Camera-type eye (tissue), 1 donor: ENCODE measurements at places on chromosomes 6 and 20. TPM values are rescaled to one million over a fixed set of nuclear protein-coding genes. Genes with fewer than 3 reads are reported as not detected.

ATAT1 gene
- 25.5 TPM for total RNA-seq

NUP43 gene
- 41.5 TPM for total RNA-seq

VSX1 gene
- total RNA-seq, result 131 TPM

ZKSCAN3 gene
- 14.2 TPM for total RNA-seq

CCN5 gene
- total RNA-seq, result not detected

PPIL6 gene
- total RNA-seq, result 10.0 TPM

ROMO1 gene
- 49.9 TPM for total RNA-seq

TMC2 gene
- not detected for total RNA-seq

RBM12 gene
- total RNA-seq, result 87.4 TPM

LGSN gene
- 729 TPM for total RNA-seq

ITCH gene
- 97.3 TPM for total RNA-seq

MARCKS gene
- 248 TPM for total RNA-seq

ERGIC3 gene
- 217 TPM for total RNA-seq

PACSIN1 gene
- 32.2 TPM for total RNA-seq

TRIM10 gene
- 1.0 TPM for total RNA-seq

PNPLA1 gene
- 0.16 TPM for total RNA-seq

NR2E1 gene
- 48.3 TPM for total RNA-seq

ELOVL4 gene
- 35.3 TPM for total RNA-seq

NDUFAF5 gene
- 36.1 TPM for total RNA-seq

KCNK16 gene
- not detected for total RNA-seq

MYO6 gene
- total RNA-seq, result 33.9 TPM

GINS1 gene
- total RNA-seq, result 6.8 TPM

OGFRL1 gene
- 55.0 TPM for total RNA-seq

CRISP2 gene
- total RNA-seq, result 0.55 TPM

TCF15 gene
- 0.44 TPM for total RNA-seq

PHACTR1 gene
- total RNA-seq, result 21.8 TPM

COX4I2 gene
- total RNA-seq, result 3.2 TPM

SLC2A10 gene
- 24.9 TPM for total RNA-seq

TEAD3 gene
- total RNA-seq, result 11.1 TPM

RAET1L gene
- not detected for total RNA-seq

GPR6 gene
- not detected for total RNA-seq

DDAH2 gene
- total RNA-seq, result 108 TPM

HLA-A gene
- 112 TPM for total RNA-seq

RBL1 gene
- total RNA-seq, result 25.1 TPM
